ENCODE measurements at places on chromosomes 11 and 22.

DNA sequence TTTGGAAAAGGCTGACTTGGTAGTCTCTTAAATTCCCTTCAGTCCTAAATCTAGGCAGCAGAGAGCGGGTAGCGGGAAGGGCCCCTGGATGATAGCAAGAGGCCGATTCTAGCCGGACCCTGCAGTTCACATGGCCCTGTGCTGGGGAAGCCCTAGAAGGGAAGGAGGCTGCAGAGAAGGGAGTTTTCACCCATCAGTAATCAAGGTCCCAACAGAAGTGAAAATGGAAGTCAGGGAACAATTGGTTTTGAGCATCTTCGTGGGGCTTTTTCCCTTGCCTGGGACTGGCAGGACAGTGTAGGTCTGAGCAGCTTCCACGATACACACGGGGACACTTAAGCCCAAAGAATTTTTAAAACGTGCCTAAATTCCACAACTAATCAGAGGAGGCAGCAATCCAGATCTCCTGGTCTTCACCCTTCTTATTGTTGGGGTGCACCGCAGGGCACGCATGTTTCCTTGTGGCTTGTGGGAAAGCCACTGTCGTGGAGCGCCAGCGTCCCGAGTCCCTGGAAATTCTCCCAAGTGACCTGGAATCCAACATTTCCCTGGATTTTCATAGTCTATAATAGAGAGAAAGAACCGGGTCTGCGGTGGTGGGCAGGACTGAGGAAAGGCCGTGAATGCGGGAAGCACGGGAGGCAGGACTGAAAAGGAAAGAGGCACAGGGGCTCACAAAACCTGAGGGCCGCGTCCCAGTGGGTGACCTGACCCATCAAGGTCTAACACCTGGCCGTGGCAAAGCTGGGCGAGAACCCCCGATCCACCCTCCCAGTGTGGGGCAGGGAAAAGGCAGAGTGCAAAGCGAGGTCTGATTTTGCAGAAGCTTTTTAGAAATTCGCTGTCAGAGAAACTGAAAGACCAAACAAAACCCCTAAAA lies 846 bp upstream of the OAF start:
- no peak for DNase-seq

DNA sequence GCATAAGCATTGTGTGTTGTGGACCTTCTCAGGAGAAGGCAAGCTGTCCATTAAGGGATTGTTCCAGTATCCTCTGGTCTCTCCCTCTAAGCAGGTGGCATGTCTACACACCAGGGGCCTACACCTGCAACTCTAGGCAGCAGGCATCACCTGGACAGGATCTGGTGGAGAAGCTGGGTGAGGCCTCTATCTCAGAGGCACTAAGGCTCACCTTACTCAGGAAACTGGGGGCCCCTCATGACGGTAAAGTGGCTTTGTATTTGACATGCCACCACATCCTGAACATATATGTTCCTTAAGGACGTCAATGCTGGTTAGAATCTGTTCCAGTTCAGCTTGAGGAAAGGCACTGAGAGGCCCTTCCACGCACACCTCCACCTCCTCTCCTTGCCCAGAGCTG lies 891.3 kb downstream of the OPCML start:
- DNase-seq, result no peak

- DNase-seq, result no peak
These were observed 2.7 kb downstream of the B4GALNT4 start for GRCh38 chr11:371716-372590.

DNA sequence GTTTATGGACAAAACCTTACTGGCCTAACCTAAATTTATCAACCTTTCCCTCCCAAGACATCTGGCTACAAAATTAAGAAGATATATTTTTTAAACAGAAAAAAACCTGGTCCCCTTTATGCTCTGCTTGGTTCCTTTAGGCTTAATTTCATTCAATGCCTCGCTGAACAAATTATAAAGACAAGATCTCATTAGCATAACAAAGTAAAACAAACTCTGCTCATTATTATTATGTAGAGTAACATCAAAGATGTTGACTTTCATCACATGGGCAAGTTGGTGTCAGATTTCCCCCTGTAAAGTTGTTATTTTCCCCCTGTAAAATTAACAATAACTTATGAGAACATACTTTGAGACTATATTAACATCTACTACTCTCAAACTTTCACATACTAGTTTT lies 11.0 kb downstream of the RRAS2 start:
- no peak for DNase-seq

- peak; percentile 18 for DNase-seq
These were observed 1.6 kb downstream of the LMO1 start for GRCh38 chr11:8261921-8262551.

DNA sequence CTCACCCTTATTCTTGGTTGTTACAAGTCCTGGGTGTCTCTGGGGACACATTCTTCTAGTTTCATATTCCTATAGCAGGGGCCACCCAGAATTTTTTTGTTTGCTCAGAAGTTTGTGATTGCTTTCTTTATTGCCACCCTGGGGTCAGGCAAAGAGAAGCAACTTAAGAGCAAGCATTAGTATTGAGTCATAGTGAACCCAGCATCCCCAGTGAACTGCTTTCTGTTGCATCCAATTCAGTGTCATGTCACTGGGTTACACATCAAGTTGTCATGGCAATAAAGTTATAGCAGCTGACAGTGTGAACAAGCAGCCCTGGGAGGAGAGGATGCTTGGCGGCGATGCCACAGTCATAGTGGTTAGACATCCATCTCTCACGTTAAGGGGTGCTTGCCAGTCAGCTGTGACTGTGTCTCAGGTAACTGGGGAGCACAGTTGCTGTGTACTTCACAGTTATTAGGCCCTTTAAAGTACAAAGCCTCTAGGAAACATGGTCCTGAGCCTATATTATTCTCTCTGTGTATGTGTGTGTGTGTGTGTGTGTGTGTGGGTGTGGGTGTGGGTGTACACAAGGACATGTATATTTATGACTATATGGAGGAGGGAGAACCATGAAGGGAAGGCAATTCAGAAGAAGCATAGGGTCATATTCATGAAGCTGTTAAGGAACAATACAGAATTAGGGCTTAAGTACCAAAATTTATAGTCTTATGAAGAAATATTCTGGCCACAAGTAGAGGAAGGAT lies 52.5 kb downstream of the TRIM44 start:
- DNase-seq, result no peak

DNA sequence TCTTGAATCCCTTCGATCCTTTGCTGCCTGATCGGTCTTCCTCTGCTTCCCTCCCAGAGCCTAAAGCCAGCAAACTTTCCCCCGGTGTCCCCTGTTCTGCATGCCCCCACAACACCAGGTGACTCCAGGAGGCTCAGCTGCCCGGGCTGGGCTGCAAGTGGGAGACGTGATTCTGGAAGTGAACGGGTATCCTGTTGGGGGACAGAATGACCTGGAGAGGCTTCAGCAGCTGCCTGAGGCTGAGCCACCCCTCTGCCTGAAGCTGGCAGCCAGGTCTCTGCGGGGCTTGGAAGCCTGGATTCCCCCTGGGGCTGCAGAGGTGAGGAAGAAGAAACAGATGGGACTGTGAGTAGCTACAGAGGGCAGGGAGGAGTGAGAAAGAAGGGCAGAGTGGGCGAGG lies 3.6 kb downstream of the NHERF4 start:
- DNase-seq, result no peak

DNA sequence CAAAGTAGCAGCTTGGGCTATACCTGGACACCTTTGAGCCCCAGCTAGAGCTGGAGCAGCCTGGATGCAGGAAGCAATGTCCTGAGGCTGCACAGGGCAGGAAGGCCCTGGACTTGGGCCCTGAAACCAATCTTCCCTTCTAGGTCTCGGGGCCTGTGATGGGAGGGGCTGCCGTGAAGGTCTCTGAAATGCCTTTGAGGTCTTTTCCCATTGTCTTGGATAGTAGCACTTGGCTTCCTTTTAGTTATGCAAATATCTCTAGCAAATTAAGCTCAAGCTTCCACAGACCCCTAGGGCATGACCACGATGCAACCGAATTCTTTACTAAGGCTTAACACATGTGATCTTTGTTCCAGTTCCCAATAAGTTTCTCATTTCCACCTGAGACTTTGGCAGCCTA lies 40.0 kb downstream of the LINC01488 start:
- DNase-seq, result peak; percentile 93

GRCh38 chr11:2675540-2675939 lies 24.3 kb downstream of the KCNQ1OT1 start:
- DNase-seq, result no peak

- no peak for DNase-seq
These were observed 108.1 kb downstream of the INSC start for GRCh38 chr11:15222777-15223176.

- no peak for DNase-seq
These were observed 3.4 kb upstream of the ANO1 start for GRCh38 chr11:70074746-70075145.

DNA sequence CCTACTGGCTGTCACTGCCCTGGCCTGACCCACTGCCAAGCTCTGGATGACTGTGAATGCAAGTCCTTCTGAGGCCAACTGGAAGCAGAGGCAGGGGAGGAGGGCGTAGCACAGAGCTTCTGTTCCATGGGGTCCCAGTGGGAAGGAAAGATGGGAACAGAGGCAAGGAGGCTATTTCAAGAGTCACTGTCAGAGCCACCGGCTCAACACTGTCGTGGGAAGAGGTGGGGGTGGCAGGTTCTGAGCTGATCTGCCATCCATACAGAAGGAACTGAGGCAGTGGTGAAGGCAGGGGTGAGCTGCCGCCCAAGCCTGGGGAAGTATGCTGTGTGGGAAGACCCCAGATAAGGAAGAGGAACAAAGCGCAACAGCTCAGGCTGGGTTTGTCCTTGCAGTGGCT lies 54.7 kb downstream of the SGSM3 start:
- DNase-seq, result no peak

GRCh38 chr11:133892126-133892525 lies 46.8 kb upstream of the SPATA19 start:
- no peak for DNase-seq

DNA sequence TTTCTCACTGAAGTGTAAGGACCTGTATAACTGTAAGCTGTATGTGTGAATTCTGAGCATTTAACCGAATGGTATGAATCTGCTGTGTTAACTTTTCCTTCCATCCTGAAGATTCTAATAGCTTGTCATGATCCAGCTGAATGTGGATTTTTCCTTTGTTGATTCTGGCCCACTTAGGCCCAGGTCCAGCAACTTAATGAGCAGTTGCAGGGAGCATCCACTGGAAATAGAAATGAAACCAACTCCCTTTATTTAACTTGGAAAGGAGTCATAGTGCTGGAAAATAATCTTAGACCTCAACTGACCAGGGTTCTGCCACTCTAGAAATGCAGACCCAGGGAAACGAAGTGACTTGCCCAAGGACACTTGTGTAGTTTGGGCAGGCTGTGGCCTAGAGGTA lies 142.3 kb upstream of the MTNR1B start:
- DNase-seq, result no peak

- no peak for DNase-seq
These were observed 3.4 kb downstream of the HRAS start for GRCh38 chr11:531919-532526.

GRCh38 chr11:118310781-118311485 lies 6.4 kb downstream of the CD3E start:
- DNase-seq, result no peak

DNA sequence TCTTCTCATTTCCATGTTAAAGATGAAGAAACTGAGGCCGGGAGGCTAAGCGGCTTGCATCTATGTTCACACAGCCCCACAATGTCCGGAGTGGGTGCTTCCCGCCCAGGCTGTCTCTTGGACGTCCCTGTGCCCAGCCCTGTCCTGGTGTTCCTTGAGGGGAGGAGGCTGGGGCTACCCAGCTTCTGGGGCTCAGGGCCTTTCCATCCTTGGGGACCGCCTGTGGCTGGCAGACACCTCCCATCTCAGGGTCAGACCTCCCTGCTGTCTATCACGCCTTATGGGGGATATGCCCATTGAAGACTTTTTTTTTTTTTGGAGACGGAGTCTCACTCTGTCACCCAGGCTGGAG lies 95.5 kb downstream of the WNT7B start:
- no peak for DNase-seq

DNA sequence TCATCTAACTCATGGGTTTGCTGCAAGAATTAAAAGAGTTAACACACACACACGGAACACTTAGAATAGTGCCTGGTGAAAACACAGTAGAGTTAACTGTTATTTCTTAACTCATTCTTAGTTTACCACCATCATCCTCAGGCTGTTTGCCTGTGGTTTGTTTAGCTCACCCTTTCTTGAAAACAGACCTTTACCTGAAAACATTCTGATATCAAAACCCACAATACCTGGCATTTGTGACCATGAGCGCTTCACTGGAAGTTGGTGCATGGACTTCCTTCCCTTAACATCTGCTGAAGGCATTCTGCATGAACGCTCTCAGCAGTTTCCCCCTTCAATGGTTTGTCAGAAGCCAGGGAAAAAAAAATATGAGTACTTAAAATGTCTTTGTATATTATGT lies 256.0 kb downstream of the ETS1 start:
- no peak for DNase-seq

DNA sequence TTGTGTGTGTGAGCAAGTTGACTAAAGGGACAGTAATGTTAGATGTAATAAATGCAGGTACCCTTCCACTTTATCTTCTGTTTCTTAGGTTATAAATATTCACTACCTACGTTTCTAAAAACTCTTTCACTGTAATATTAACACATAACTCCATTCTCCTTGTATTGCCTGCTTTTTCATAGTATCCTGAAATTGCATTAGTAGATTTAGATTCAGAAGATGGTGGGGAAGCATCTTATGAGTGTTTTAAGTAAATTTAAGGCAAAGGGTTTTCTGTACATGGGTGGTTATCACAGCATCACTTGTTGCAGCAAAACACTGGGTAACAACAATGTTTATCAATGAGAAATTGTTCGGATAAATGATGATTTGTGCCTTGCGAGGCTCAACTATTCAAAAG lies 115.2 kb upstream of the VPREB1 start:
- no peak for DNase-seq

DNA sequence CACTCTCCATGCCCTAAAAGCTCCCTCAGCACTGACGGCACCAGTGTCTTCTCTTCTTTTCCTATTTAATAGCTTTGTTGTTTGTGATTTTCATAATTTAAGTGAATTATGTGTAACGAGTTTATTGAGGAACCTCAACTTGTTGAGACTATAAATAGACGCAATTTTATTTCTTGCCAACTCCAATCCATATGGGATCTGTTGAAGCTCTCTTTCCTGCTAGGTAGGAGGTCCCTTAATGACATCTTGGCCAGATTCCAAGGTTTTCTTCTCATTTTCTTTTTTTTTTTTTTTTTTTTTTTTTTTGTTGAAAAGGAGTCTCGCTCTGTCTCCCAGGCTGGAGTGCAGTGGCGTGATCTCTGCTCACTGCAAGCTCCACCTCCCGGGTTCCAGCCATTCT lies 14.2 kb downstream of the RTL6 start:
- no peak for DNase-seq

DNA sequence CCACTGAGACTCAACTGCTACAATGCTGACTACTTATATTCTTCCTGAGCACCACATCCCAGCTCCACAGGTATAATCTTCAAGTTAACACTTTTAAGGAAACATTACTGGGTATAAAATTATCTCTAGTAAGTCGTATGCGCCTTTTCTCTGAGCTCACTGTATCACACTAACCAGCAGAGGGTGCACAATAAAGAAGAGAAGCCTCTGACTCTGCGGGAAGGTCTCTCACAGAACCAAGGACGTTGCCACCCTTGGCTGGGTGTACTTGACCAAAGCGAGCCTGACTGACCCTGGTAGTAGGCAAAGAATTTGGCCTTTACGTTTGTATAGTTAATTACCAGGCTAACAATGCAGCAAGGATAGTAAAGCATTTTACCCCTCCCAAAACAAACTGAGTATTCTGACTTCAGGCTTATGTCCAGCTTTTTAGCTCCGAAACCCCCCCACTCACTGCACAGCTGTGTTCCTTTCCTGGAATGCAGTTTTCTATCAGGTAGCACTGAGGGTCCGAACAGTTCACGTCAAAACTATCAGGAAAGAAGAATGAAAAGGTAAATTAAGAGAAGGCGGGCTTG lies at the start of gene BTBD18:
Gene BTBD18, minus strand, starts transcription at position 144 of the 578 bp plus-strand sequence. CDS start 631 bp downstream, outside the sequence.
- DNase-seq, result peak; percentile 89

GRCh38 chr11:131622193-131622592 lies 251.8 kb downstream of the NTM start:
- DNase-seq, result no peak
